ENCODE measurements at places on chromosomes 1 and 21.

DNA sequence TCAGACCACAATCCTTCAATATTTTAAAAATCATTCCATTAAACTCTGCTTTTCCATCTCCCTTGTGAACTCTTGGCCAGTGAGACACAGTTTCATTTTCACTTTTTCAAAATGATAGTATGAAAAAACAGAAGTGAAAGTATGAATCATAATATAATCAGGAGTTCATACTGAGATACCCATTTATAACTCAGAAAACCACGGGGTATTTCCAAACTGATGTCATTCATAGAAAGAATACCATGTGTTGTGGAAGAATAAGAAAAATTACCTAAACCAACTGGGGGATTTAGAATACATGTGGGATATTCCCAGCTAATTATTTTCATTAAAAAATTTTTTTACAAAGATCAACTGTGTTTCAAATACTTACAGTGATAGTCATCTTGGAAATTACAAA, 149.9 kb downstream of the MRPL39 start:
- no peak for DNase-seq

DNA sequence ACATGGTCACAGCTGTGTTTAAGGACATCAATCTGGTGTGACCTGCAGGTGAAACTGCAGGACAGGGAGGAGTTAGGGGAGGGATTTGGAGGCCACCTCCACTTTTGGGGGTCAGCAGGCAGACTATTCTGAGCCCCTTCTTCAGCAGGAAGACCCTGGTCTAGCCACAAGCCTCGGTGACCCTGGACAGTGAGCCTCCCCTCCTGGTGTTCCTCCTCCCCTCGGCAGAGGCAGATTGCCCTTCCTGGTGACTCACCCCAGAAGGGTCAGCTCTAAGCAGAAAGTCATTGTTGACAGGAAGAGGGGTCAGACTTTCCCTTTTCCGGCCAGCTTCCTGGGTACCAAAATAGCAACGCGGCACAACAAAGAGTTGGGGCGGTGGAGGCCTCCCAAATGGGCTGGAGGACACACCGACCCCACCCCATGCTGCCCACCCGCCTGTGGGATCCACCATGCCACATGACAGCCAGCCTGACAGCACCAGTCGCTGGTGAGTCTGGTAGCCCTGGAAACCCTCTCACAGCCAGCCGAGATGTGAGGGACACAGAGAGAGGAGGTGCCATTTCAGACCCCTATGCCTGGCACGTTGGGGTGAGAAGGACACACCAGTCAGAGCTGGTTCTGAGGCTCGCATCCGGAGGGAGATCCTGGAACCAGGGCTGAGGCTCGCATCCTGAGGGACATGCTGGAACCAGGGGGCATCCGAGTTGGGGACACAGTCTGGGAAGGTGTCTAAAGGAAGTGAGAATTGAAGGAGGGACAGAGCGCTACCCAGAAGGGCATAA, 14.7 kb upstream of the CSF1 start:
- DNase-seq = no peak

DNA sequence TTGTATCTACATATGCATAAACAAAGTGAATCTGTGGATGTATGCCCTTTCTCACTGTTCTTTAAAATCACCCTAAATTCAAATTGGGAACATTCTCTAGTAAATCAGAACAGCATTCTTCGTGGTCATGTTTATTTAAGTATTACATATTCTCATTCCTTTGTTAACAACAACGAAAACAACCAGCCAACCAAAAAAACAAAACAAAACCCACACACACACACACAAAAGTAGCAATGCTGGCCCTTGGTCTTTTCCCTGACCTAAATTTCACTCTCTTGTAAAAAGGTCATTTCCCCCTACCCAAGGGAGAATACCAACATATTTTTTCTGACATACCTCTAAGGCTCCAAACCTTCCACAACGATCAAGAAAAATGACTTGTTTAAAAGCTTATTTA, 102.6 kb downstream of the NRIP1 start:
- DNase-seq = no peak

DNA sequence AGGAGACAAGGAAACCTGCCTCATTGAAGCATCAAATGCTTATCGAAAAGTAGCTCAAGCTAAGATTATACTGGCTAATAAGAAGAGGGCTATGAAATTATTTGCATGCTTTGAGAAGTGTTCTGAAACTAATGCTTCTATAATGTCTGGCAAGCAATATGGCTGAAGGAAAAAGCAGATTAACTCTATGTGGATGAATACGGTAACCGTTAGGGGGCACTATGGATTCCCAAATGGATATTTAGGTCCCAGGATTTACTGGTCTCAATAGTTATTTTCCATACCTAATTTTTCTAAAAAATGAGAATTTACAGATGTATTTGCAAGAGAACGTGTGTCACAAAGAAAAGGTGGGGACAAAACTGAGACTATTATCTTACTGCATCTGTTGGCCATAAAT, 34.6 kb upstream of the RRP15 start:
- DNase-seq = no peak

Measured in thoracic aorta (tissue), 2 donors.